ENCODE measurements at places on chromosomes 6 and 20.

DNA sequence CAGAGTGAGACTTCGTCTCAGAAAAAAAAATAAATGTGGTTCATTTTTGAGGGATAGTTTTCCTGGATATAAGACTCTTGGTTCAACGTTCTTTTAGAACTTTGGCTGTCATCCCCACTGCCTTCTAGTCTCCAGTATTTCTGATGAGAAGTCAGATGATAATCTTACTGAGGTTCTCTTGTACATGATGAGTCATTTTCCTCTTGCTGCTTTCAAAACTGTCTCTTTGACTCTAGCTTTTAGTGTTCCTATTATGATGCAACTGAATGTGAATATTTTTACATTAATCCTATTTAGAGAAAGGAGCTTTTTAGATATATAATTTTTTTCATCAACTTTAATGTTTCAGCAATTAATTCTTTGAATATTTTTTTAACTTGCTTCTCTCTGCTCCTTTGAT lies 46.0 kb upstream of the OR14J1 start:
- no peak for DNase-seq

DNA sequence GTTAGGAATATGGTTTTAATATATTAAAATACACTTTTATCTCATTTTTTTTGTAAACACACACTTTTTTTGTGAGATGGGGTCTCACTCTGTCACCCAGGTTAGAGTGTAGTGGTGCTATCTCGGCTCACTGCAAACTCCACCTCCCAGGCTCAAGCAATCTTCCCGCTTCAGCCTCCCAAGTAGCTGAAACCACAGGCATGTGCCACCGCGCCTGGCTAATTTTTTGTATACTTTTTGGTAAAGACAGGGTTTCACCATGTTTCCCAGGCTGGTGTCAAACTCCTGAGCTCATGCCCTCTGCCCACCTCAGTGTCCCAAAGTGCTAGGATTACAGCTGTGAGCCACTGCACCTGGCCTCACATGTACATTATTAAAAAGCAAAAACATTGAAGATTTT lies 10.8 kb downstream of the IPCEF1 start:
- no peak for DNase-seq

DNA sequence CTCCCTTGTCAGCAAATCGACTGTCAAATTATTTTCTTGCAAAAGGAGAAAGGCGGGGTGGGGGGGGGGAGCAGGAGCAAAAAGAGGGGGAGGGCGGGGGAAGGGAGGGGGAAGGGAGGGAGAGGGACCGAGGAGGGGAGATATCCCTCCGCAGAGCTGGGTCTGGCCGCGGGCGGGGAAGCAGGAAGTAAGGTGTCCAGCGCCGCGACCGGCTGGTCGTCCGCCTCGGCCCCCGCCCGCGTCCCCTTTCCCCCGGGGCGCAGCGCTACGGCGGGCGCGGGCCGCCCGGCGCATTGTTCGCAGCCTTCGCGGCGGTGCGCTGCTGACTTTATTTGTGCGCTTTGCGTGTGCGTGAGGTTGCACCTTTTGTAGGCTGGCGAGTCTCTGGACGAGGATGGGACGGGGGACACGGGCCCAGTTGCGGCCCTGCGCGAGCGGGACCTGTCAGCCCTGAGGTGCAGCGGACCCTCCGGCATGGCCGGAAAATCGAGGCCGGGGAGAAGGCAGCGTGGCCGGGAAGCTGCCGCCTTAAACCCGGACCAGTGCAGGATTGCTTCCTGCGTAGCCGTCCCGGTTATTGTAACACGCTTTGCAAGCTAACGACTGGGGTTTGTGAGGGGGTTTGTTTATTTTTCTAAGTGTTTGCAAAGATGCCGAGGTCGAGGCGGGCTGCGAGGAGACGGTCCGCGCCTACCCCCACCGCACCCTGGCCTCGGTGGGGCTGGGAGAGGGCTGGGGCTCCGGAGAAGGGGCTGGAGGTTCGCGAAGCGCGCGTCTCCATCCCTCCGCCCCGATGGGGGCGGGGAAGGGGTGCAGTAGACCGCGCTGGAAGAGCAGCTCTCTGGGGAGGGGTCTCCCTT lies 675 bp upstream of the TRERF1 start:
- DNase-seq = peak; percentile 40

DNA sequence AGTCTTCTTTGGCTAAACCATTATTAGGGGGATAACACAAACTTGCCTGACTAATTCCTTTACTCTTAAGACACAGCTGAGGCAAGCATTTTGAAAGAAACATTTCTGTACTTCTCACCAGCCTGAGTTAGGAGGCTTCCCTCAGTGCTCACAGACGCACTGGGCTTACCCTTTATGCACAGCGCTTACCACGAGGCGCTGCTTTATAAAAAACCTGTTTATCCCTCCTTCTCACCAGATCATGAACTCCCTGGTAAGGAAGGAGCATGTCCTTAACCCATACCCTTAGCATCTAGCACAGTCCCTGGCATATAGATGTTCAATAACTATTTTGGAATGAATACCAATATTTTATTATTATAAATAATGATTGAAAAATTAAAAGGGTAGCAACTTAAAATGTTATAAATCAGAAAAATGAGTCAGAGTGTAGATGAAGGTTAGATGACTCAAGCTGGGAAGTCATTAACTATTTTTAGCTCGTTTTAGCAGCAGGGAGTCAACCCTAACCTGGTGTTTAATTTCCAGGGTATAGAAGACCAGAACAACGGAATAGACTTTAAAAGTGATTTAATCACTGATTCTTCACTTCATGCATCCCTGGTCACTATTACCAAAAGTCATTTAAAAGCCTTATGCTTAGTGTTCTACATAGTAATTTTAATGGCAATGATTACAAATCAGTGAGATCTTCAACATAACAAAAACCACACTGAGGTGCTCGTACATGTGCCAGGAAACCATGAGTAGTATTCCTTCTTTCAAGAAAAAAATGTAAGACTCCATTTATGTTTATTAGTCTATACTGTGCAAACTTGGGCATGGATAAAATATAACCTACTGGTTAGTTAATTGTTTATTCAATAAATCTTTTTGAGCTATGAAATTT lies 4.1 kb upstream of the TPD52L1 start:
- DNase-seq = no peak

DNA sequence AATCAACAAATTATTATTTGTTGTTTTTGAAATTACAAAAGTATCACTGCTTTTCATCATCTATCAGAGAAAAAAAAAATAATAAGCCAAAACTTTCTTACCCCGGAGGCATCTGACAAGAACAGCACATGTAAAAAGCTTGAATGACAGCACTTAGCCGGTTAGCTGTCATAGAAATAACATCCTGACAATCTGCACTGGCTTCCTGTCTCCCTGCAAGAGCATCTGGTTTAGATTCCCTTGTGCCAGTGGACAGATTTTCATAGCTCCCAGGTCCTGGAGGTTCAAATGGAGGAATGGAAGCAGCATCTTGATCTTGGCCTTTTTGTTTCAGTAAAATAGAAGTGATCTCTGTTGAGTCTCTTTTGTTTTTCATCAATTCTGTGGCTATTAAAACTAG lies 74.8 kb downstream of the HACE1 start:
- DNase-seq = no peak

DNA sequence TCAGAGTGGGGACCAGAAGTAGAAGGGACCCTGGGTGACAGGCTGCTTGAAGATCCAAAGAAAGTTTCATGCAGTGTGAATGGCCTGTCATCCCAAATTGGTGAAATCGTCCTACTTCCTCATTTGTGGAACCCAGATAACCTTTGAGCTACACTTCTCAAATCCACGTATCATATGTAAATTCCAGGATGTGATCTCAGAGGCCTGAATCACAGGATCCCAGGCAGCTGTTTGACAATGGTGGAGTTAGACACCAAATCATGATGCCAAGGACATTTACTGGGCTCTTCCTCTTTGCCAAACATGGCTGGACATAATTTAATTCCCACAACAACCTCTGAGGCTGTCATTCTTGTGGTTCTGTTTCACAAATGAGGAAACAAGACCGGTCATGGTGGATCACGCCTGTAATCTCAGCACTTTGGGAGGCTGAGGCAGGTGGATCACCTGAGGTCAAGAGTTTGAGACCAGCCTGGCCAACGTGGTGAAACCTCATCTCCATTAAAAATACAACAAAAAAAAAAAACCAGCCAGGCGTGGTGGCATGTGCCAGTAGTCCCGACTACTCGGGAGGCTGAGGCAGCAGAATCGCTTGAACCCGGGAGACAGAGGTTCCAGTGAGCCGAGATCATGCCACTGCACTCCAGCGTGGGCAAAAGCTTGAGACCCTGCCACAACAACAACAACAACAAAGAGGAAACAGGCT lies 39.9 kb upstream of the TTPAL start:
- peak; percentile 77 for DNase-seq

GRCh38 chr20:9353180-9353915 lies 161.0 kb upstream of the LAMP5 start:
- DNase-seq = peak; percentile 30

GRCh38 chr20:2871111-2871465 lies 2.2 kb upstream of the PTPRA start:
- peak; percentile 88 for DNase-seq

DNA sequence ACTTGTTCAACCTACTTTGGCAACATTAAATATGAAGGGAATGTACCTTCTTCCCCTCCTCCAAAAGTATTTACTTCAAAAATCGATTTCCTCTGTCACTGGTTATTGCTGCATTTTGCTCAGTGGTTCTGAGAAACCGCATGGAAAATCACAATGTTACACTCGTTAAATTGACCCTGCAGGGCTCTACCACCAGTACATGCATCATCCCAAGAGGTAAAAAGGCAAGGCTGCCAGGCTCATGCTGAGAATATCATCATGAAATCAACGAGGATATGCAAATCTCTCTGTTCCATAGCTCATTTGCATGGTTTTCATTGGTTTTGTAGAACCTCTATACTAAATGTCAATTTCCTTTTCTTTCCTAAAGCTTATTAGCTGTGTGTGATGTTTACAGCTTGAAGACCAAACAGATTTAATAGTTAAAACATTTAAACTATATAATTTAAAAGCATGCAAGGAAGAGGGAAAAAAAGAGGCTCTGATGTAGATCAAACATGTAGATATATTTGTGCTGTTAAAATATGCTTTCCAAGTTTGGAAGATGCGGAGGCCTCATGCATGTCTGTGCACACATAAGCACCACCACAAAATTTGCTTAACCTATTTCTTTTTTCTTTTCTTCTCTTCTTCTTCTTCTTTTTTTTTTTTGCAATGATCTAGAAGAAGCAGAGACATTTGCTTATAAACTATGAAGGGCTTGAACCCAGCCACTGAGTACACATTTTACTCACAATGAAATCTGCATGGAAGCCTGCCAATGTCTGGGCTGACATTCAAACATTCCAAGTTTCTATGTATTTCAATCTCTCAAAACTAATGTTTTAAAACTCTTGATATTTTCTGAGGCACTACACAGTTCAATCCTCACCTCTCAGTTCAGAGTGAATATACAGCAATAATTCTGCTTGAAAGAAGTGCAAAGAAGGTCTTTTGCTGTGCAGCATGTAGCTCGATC lies 194.0 kb downstream of the GMPR start:
- DNase-seq = no peak

Data from suppressor macrophage treated with lipopolysaccharide for 4 hours (primary cell).